ENCODE measurements at places on chromosomes 16 and 17. TPM values are rescaled to one million over a fixed set of nuclear protein-coding genes. Genes with fewer than 3 reads are reported as not detected.
A peak's percentile ranks its signal among the peaks of the same experiment; 100 is the strongest.

- no peak for DNase-seq
Measured at GRCh38 chr17:55783684-55784245, 32.9 kb downstream of the PCTP start.

MEOX1 gene
- 0.41 TPM for total RNA-seq

GRCh38 chr17:72466606-72467005 is 345.8 kb downstream of the SOX9 start:
- DNase-seq: no peak

DNA sequence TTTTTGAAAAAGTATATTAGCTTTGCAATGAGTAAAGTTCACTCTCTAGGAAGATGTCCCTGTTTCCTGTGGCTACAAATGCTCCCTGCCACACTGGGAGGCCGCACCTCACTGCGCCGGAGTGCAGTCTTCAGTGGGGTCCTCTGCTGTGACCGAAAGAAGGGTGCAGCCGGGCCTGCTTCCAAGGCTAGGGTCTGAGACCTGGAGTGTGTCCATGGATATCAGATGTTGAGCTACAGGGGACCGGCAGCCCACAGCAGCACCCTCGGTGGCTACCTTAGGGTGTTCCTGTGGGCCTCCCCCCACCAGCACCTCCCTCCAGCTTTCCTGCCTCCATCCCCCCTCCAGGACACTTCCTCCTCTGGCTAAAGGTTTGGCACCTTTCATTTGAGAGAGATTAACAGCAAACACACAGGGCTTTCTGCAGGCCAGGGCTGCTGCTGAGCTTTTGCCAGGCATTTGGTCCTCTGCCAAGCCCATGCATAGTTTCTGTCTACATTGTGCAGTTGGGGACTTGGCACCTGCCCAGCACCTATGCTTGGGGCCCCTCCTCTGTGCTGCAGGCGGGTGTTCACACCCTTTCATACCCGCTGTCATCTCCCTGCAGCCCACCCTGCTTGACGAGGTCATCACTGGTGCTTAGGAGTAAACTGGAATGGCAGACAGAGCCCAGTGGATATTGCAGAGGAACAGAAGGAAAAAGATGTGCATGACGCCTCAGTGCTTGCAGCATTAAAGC is 33.8 kb upstream of the CRISPLD2 start:
- no peak for DNase-seq

ZNF423 gene
- total RNA-seq: 7.3 TPM

DNA sequence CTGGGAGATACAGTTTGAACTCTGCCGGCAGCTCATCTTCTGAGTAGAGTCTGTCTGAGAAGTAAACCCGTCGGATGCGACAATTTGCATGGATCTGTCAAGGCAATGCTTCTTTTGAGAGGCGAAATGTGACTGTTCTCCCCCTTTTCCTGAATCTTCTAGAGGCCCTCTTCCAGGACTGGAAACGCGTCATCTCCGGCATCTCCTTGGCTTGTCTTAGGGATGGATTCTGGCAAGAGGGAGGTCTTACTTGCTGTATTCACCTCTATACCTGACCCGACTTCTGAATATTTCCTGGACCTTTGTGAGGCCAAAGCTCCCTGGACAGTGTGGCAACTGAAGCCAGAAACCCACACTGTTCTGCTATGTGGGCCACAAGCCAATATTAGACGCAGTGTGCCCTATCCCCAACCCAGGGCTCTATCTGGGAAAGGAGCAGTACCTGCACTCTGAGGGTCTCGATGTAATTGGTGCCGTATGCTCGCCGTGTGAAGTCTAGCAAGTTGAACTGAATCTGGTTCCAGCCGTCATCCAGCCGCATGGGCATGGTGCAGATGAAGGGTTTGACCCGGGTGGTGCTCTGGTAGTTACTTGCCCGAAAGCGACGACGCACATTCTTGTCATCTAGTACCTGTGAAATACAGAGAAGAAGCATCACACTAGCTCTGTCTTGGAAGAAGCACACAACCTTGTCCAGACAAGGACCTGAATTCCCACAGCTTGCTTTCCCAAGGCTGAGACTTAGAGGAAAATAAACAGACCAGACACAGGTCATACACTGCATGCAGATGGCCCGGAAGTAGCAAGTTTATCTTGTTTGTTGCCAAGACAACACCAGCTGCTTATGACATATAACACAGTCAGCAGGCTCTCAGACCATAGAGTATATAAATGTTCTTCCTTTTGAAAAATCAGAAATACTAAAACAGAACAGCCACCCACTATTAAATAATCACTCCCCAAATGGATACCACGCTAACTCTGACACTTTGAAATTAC is 14.1 kb downstream of the CFAP20 start:
- DNase-seq: no peak

PRDM7 gene
- total RNA-seq: not detected

DNA sequence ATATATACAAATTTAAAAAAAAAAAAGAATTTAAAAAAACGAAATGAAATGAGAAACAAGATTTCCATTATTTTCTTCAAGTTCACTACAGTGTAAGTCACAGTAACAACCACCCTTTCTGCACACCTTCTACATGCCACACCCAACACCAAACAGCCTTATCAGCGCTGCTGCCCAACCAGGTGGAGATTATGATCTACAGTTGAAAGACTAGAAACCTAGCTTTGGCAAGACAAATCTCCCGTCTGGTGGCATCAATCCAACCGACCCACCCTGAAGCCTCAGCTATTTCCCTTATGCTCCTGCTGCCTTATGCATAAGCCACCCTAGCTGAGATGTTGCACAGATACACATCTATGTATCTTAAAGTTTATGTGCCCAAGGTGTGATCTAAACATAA is 60.8 kb downstream of the PARN start:
- no peak for DNase-seq

DNA sequence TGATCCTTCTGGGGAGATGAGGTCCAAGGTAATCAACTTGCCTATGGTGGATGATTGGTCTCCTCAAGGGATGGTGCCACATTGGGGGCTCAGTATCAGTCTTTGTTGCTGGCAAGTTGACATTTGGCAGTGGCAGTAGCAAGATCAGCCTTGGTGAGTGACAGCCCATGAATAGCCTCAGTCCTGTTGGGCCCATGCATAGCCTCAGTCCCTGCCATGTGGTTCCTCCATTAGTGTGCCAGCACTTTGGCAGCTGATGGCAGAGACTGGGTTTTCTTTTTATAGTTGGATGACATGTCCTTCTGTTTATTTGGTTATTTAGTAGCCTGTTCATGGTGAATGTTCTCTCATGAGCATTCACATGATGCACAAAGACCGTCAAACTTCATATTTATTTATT is 179.6 kb downstream of the CBLN1 start:
- DNase-seq: no peak

PAGR1 gene
- total RNA-seq: 11.8 TPM

GRCh38 chr17:48787828-48788227 is 29.2 kb downstream of the TTLL6 start:
- DNase-seq: no peak

GGT6 gene
- total RNA-seq: not detected

GRCh38 chr17:82592767-82593589 is 55.3 kb downstream of the WDR45B start:
- DNase-seq: peak; percentile 62
